ENCODE measurements at places on chromosomes 2 and 18.

DNA sequence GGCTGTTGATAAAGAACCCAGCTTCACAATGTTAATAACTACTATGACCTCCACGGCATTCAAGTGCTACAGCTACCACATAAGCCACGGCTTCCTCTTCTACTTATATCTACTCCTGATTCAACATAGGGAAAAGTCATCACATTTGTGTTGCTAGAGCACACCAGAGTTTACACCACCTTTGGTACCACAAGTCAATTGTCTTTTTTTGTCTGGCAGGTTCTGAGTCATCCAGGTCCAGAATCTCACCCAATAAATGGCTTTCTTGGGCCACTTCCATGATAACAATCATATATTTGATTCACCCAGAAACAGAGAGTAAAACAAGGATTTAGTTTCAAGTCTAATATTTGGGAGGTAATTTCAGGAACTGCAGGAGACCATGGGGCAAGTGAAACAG, 480.2 kb downstream of the TMX3 start:
- no peak for DNase-seq

GRCh38 chr18:79933765-79934164, 17.7 kb downstream of the SLC66A2 start:
- no peak for DNase-seq

- DNase-seq = no peak
Measured at GRCh38 chr18:70672581-70672980, 383.7 kb downstream of the SOCS6 start.

- no peak for DNase-seq
Measured at GRCh38 chr18:54023471-54023870, 201.0 kb downstream of the MBD2 start.

DNA sequence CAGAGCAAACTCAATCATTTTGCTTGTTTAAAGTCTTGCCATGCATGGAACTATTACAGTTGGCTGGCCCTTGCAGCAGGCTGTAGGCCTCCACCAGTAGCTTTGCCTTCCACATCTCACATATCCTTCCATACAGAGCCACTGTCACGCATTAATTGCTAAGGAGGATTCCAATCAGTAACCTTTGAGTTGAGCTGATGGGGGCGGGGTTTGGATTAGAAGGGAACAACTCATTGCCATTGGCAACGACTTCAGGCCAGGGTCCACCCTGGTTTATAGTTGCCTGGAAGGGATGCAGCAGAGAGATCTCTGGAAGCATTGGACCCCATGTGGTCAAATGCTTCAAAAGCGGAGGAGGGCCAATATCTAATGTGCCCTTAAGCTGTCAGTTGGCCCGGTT, 63.3 kb upstream of the TTC39C start:
- DNase-seq = no peak

DNA sequence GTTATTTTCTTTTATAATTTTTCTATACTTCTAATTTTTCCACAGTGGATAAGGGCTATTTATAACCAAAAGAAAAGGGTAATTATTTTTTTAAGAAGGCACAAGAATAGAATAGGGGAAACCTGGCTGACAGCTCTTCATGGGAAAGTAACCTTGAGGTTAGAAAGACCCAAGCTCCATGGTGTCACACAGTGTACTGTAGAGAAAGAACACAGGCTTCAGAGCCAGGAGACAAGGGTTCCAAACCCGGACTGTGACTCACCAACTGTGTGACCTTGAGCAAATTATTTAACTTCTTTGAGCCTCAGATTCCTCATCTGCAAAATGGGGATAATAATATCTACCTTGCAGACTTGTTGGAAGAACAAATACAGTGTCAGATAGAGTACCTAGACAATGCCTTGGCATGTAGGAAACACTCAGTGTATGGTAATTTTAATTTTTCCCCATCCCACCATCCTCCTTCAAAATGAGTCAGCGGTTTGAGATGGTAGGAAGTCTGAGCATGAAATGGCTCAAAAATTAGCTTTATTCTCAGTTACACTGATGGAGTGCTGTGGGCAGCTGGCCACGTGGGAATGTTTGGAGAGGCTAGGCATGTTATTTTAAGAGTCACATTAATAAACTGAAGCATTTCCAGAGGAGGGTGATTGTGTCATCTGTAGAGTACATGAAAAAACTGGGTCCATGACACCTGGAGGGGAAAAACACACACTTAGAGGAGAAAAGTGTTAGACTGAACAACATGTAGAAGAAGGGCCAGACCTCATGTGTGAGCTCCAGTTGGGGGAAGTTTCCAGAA, 36.7 kb downstream of the TMEM37 start:
- DNase-seq = no peak

DNA sequence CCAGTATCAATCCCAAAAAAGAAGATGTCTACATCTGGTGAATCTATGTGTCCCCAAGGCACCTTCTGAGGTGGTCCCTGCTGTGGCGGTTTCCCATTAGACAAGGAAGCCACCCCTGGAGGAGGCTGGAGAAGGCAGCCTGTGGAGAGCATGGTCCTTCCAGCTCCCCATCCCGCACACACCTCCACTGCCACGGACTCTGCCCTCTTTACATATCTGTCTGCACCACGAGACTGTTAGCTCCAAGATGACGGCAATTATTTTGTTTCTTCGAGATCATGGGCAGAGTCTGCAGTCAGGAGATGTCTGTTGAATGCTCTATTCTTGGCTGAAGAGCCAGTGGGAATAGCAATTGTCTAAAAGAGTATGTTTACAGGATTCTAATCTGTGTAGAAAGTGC, 132.0 kb downstream of the OSR1 start:
- DNase-seq = no peak

DNA sequence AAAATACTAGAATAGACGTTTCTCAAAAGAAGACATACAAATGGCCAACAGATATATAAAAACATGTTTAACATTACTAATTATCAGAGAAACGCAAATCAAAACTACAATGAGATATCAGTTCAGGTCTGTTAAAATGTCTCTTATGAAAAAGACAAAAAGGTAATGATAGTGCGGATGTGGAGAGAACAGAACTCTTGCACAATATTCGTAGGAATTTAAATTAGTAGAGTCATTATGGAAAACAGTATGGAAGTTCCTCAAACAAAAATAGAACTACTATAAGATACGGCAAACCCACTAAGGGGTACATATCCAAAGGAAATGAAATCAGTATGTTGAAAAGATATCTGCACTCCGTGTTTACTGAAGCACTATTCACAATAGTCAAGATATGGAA, 167.5 kb upstream of the CWC22 start:
- no peak for DNase-seq

DNA sequence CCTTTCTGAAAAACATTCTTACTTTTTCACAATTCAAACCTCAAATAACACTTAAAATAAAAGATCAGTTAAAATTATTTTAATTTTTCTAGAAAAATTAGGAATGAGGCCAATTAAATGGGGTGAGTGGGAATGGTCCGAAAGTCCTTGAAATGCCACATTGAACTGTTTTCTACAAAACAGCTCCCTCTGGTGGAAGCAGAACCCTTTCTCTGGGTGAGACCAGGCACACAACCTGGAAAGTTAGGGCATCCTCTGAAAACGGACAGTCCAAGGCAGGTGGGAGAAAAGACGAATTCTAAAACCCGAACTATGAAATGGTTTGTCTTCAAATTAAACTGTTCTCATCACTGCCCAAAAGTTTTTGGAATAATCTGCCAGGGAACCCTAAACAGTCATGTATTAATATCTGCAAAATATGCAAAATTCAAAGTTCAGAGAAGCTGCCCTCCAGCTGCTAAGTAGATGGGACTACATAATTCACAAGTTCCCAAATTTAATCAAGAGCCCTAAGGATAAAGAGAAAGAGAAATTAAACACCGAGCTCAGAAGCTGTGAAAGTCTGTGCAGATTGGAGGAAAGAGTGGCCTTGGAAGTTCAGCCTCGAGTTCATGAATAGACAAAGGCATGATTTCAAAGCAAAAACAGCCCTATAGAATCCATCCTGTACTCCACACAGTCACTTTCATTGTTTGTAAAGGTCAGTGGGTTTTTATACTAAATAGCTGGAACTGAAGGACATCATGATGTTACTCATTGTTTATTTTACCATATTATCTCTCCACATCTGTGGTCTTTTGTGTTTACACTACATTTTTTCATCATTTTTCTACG, 108.3 kb downstream of the PIEZO2 start:
- DNase-seq = no peak

DNA sequence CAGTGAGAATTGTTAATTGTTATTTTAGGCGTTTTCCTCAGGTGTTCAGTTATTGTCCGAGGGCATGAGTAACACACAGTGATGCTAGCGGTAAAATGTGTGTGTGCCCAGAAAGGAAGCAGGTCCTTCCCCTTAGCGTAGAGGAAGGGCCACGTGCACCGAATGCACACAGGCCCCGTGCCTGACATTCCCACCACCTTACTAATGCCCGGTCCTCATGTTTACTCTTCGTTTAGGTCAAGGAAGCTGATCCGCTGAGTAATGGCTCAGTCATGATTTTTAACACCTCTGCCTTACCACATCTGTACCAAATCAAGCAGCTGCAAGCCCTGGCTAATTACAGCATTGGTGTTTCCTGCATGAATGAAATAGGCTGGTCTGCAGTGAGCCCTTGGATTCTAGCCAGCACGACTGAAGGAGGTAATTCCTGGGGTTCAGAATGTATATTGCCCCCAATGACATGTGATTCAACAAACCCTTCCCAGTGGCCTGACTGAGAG, 76.7 kb downstream of the MERTK start:
- no peak for DNase-seq

- no peak for DNase-seq
Measured at GRCh38 chr2:161979490-161979889, 94.5 kb downstream of the DPP4 start.

DNA sequence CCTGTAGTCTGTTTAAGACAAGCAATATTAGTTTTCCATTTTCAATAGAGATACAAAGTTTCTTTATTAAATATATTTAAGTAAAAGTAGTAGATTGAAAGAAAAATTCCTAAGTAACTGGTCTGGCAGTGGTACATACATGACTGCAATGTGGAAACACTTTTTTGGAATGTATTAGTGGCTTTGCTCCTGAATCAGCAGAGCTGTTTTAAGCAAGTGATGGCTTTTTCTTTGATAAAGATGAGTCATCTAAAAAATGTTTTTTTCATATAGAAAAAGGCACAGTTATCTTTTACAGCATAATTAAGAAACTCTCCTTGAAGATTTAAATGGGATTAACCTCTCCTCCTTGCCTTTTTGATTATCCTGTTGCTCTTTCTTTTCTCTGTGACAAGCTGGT, 34.9 kb downstream of the KDM3A start:
- DNase-seq = no peak

GRCh38 chr2:46669996-46670793, 190.8 kb downstream of the TMEM247 start:
- no peak for DNase-seq

- no peak for DNase-seq
Measured at GRCh38 chr2:30259827-30260679, 28.7 kb downstream of the LBH start.

DNA sequence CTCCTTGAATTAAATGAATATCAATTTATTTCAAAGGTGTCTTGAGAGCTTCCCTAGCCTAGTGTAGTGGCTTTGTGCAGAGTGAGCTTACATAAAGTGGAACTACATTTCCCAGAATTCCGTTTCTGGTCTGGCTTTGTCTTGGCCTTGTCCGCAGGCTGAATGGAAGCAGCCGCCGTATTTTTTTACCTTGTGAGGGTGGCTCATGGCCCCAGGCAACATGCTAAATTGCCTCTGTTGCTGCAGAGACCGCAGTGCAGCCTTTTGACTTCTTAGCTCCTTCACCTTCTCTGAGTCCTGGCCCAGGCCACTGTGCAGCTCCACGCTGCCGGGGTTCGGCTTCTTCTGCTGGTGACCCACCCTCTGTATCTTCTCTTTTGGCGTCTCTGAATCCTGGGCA, 114.8 kb upstream of the SLC38A11 start:
- DNase-seq = no peak

GRCh38 chr18:36758623-36759022, 70.2 kb downstream of the TPGS2 start:
- DNase-seq = no peak

DNA sequence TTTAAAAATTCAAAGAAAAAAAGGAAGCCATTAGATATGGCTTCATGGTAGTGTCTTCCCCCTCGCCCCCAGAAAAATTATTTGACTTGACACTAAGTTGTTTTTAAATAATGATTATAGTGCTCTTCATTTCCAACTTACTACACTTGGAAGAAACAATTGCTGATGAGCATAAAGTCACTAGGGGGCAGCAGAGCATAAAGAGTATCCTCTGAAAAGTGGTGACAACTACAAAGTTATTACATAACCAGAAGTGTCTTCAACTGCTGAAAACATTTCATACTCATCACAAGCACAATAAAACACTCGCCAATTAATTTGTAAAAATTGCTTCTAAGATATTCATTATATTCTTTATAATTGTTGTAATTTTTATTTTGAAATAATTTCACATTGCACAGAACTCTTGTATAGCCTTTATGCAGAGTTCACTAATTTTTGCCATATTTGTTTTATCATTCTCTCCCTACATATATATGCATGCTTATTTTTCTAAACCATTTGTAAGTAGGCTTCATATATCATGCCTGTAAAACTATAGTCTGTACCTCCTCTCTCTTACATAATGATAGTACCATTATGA, 54.9 kb downstream of the EXOC6B start:
- no peak for DNase-seq

GRCh38 chr2:128303095-128303791, 15.4 kb downstream of the HS6ST1 start:
- peak; percentile 43 for DNase-seq

- DNase-seq = no peak
Measured at GRCh38 chr18:35974181-35974580, 1.7 kb downstream of the RMP24 start.

DNA sequence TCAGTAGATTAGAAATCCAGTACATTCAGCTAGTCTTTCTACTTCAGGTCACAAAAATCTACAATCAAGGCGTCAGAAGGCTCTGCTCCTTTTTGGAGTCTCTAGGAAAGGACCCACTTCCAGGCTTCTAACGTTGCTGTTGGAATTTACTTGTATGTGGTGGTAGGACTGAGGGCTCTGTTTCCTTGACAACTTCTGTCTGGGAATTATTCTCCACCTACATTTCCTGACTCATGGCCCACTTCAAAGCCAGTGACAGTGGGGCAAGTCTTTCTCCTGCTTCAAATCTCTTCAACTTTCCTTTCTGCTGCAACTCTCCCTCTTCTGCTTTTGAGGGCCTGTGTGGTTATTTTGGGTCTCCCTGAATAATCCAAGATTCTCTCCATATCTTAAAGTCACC, 10.4 kb upstream of the TMX3 start:
- DNase-seq = no peak

DNA sequence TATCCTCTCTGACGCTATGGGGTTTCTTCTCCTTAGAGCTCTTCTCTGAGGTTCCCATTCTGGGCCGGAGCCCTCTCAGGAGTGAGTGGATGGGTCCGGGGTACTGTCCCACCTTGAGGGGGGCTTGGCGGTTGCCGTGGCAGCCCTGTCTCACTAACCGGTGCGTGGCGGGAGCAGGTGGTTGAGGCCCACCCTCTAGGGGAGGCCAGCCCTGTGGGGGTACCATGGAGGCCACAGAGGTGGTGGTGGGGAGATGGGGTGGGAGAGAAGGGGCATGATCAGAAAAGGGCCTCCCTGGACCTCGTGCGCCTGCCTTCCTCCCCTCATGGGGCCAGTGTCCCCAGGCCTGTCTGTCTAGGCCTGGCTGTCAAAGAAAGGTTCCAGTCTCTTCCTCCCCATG, 22.3 kb downstream of the IGFBP5 start:
- DNase-seq = no peak
